Esophagus mucosa (tissue), 1 donor: ENCODE measurements at places on chromosomes 3 and 15.
A peak's percentile ranks its signal among the peaks of the same experiment; 100 is the strongest.

- ATAC-seq = no peak
Observed at GRCh38 chr3:197807969-197808587, 17.0 kb downstream of the LRCH3 start.

DNA sequence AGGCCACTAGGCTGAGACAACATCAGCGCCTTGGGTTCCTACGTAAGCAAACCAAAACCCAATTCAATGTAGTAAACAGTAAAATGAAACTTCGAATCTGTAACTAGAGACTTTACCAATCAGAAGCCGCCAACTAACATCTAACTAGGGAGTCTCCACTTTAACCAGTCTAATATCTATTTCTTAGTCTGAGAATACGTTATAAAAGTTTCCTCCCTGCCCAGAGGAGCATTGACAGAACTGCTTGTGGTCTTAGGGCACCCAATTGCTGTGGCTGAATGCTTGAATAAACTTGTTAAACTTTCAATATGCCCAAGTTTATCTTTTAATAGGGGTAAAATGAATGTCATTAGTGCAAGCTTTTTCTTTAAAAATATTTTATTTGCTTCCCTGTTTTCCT, 4.3 kb downstream of the CP start:
- no peak for ATAC-seq

- ATAC-seq = no peak
Observed at GRCh38 chr15:63701365-63701764, 104.2 kb downstream of the FBXL22 start.

DNA sequence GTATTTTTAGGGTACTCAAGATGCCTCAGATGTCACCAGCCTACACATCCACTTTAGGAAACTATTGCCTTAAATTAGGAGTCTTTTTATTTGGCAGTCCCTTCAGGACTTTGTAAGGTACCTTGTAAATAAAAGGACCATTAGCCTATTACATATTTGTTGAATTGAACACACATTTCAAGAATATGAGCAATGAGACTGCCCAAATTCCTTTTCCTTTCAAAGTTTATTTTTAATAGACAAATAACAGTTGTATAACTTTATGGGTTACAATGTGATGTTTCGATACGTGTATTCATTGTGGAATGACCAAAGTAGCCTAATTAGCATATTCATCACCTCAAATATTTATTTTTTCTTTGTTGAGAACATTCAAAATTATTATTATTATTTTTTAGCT, 176.7 kb upstream of the PDZRN3 start:
- ATAC-seq = no peak

DNA sequence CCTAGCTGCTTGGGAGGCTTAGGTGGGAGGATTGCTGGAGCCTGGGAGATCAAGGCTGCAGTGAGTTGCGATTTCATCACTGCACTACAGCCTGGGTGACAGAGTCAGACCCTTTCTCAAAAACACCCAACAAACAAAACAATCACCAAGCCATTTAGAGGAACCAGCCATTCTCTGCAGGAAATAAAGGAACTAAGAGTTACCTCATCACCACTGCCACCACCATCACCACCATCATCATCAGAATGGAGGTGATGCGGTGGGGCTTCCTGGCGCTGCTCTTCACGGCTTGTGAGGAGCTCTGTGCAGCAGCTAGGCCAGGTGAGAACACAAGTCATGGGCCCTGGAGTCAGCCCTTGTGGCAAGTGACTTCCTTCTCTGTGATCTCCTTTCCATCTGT, 37.7 kb upstream of the KLHL25 start:
- ATAC-seq = no peak

DNA sequence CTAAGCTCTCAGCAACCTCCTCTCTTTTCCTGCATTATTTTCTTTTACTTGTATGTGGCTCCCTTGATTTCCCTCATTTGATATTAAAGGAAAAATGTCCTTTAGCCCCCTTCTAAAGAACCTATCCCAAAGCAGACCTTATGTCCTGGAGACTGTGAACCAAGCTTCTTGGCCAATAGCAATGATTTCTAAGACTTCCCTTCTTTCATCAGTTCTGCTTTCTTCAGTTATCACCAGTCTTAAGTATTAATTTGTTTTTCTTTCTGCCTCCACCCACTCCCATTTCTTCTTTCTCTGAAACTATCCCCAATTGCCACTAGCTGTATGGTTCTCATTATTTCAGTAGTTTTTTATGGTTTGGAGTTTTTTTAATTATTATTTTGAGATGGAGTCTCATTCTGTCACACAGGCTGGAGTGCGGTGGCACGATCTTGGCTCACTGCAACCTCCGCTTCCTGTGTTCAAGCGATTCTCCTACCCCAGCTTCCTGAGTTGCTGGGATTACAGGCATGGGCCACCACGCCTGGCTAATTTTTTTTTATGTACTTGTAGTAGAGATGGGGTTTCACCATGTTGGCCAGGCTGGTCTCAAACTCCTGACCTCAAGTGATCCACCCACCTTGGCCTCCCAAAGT, 12.1 kb downstream of the TMOD3 start:
- ATAC-seq = no peak

DNA sequence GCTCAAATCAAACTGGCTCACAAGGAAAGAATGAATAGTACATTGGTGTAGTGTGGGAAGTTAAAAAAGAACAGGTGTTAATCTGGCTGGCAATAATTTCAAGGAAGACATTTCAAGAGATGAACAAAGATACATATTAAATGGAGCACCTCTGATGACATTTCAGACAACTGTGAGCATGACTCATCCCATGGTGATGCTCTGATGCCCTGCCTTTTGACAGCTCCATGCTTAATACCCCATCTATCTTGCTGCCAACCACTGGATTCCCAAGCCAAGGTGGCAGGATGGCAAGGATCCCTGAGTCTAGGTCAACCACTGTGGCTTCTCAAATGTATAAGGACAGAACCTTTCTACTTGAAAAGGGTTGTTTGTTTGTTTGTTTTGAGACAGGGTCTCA, 29.3 kb downstream of the LRRC2 start:
- no peak for ATAC-seq

- ATAC-seq = no peak
Observed at GRCh38 chr3:183500981-183501704, 54.4 kb downstream of the KLHL6 start.

DNA sequence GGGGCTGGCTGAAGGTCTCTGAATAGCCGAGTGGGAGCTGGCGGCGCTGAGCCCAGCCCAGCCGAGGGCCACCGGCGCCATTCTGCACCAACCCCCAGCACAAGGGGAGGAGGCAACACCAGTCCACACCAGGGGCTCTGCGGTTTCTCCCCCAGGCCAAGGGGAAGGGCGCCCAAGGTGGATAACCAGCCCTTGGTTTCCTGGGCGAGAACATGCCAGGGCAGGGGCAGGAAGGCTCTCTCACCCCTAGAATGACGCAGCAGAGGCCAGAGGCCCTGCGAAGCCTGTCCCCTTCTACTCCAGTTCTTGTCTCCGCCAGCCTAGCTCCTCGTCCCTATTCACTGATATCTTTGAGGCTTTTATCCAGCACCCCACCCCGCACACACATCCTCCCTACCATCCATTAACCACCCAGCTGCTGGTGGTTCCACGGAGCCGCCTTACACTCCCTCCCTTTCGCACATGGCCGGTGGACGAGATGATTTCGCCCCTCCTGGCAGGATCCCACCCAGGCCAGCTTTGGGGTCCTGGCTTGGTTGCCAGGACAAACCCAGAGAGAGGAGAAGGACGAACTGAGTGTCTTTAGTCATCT, 1.3 kb downstream of the RBPMS2 start:
- no peak for ATAC-seq

DNA sequence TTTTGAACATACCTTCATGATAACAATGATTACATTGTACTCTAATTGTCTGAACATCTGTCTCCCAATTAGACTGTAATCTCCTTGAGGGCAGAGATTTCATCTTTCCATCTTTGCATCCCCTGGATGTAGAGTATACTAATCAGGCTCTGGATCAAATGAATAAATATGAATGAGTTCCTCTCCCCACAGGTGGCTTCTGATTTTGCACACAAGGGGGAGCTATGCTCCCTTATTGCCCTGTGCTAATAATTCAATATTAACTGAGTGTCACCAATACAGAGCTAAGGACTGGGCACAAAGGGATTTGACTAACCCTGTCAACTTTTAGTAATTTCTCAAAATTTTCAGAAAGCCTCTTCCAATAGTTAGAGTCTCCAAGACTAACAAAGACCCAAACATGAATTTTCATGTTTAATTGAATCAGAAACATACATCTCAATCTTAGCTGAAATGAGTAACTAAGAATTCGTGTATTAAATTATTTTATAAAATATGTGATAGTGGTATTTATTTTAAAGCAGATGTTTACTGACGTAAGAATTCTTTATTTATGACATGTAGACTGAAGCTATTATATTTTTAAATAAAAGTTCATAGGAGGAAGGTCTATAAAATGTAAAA, 3.0 kb downstream of the DUOXA1 start:
- ATAC-seq = peak; percentile 13

DNA sequence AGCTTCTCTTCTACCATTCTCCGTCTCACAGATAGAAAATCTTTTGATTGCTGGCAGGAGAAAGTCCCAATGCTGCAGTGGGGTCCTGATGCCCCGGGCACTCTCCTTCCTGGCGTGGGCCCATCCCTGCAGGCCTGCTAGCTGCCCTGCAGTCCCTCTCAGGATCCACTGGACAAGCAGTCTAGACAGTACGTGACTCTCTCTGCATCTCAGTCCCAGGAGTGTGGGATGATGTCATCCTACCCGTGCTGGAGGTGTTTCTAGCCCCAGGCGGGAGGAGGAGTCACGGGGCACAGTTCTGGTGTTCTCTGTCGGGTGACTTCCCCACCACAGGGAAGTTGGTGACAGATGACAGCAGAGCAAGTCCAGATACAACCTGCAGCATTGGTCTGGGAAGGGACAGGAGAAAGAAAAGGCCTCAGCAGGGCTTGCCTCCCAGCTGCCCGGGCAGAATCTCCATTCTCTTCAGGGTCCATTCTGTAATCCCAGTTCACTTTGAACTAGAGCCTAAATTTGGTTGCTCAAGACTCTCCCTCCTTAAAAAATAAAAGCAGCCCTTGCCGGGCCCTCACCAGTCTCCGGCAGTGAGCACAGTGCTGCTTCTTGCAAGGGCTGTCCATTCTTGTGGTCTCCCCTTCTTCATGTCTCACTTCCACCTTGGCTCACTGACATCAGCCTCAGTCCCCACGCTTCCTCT, 30.6 kb downstream of the SLC28A1 start:
- ATAC-seq = peak; percentile 93

GRCh38 chr3:152235709-152236298, 32.9 kb upstream of the MBNL1 start:
- ATAC-seq = peak; percentile 59

DNA sequence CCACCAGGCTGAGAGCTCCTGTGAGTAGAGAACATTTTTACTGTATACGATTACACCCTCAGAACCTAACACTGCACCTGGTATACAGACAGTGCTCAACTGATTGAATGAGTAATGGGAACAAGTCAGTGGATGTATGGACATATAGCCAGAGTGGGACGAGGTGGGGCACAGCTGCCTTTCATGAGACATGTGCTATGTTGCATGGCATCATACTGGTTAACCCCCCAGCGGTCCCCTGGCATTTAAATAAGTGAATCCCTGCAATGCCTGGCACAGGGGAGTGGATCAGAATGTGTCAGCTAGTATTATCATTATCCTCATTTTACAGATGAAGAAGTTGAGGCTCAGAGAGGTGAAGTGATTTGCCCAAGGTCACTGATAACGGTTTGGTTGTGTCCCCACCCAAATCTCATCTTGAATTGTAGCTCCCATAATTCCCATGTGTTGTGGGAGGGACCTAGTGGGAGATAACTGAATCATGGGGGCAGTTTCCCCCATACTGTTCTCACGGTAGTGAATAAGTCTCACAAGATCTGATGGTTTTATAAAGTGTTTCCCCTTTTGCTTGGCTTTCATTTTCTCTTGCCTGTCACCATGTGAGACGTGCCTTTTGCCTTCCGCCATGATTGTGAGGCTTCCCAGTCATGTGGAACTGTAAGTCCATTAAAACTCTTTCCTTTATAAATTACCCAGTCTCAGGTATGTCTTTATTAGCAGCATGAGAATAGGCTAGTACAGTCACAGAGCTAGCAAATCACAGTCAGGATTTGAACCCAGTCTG, 56.0 kb upstream of the ATP2B2 start:
- ATAC-seq = no peak

DNA sequence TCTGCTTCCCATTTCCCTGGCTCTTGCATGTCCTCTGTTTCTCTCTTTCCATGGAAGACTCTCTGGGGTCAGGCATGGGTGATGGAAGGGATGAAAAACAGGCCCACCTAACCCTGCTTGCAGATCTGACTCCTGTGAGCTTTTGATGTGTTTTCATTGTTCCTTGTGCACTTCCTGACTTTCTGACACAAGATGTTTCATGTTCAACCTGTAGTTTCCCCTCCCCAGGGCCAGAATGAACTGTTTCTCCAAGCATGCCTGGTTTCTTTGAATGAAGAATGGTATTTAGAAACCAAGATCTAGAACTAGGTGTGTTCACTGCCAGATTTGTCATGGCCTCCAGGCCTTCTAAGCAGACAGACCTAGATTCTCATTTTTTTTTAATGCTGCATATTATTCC, 36.1 kb upstream of the CRTC3 start:
- ATAC-seq = no peak

- no peak for ATAC-seq
Observed at GRCh38 chr3:152229692-152230091, 39.0 kb upstream of the MBNL1 start.

DNA sequence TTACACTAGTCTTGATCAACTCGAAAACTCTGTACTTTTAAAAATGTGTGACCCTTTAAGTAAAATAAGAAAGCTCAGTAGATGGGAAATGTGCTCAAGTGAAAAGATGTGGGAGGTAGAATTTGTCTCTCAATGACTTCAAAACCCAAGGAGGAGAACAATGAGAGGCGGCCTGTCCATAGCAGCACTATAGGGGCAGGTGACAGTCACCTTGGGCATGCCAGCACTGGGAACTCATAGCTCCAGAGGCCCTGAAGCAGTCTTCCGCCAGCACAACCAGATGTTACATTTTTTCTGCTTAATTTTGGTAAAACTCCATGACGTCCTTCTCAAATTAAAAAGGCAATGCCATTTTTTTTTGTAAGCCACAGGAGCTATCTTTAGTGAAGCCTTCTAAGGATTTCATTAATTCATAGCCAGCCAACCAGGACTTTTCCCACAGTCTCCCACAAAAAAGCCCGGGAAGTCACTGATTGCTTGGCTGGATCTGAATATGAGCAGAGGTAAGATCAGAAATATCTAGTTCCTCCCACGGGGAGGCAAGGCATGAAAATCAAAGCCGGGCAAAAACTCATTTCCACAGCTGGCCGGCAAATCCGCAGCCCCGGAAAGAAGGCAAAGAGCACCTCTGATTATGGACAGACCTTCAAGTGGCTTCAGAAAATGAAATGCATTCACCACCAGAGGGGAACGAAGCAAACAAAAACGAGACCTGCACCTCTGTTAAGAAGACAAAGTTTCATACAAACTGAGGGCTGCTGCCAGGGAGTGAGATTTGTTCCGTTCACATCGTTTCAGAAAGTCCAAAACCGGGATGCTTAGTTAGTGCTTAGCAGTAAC, 10.5 kb downstream of the IL17RD start:
- no peak for ATAC-seq

GRCh38 chr15:77596821-77597803, 35.6 kb downstream of the LINGO1 start:
- no peak for ATAC-seq

GRCh38 chr3:171865191-171865865, 22.2 kb downstream of the TMEM212 start:
- ATAC-seq = no peak
